ENCODE measurements at places on chromosomes 1 and 21. TPM values are rescaled to one million over a fixed set of nuclear protein-coding genes. Genes with fewer than 3 reads are reported as not detected.

Gene SYT14
- polyA plus RNA-seq = 0.16 TPM

Gene GBP5
- polyA plus RNA-seq = not detected

Gene ZNF593OS
- not detected for polyA plus RNA-seq

Gene AADACL4
- not detected for polyA plus RNA-seq

Gene LAPTM5
- polyA plus RNA-seq = 0.09 TPM

Gene ERMAP
- polyA plus RNA-seq = 5.9 TPM

Gene CADM3
- not detected for polyA plus RNA-seq

Gene HAO2
- polyA plus RNA-seq = not detected

Gene NID1
- polyA plus RNA-seq = 80.8 TPM

Gene SERBP1
- polyA plus RNA-seq = 153 TPM

Gene ZFP69B
- 3.1 TPM for polyA plus RNA-seq

Gene WRAP73
- polyA plus RNA-seq = 24.4 TPM

Gene DMRTA2
- not detected for polyA plus RNA-seq

Gene FLG
- not detected for polyA plus RNA-seq

Gene ADAMTS5
- polyA plus RNA-seq = 0.58 TPM

Gene FMOD
- polyA plus RNA-seq = 2.4 TPM

Gene LORICRIN
- polyA plus RNA-seq = not detected
